ENCODE measurements at places on chromosomes 13 and 19.

DNA sequence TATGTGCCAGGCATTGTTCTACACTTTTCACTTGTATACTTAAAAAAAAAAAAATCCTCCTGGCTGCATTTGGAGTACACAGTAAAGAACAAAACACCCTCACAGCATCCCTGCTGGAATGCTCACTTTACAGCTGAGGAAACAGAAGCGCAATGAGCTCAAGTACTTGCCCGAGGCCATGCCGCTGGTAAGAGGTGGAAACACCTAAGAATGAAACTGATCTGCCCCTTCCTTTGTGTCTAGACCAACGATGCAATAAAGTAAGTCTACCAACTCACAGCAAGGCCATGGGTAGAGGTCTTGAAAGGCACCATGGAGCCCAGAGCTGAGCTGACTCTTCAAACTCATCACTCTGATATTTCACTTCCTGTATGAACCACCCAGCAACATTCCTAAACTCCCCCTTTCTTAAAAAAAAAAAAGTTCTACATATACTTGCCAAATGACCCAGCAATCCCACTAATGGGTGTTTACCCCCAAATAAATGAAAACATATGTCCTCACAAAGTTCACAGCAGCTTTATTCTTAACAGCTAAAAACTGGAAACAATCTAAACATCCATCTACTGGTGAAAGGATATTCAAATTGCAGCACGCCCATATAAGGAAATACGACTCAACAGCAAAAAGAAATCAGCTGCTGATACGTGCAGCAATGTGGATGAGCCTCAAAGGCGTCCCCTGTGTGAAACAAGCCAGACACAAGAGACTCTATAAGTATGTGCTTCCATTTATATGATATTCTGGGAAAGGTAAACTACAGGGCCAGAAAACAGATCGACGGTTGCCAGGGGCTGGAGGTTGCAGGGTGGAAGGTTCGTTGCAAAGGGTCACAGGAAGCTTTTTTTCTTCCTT, 236.6 kb upstream of the MAB21L1 start:
- no peak for DNase-seq

- no peak for DNase-seq
Measured at GRCh38 chr13:68736961-68737360, 1370.7 kb upstream of the ATXN8OS start.

GRCh38 chr13:41764558-41764957, 196.4 kb downstream of the VWA8 start:
- DNase-seq: no peak

DNA sequence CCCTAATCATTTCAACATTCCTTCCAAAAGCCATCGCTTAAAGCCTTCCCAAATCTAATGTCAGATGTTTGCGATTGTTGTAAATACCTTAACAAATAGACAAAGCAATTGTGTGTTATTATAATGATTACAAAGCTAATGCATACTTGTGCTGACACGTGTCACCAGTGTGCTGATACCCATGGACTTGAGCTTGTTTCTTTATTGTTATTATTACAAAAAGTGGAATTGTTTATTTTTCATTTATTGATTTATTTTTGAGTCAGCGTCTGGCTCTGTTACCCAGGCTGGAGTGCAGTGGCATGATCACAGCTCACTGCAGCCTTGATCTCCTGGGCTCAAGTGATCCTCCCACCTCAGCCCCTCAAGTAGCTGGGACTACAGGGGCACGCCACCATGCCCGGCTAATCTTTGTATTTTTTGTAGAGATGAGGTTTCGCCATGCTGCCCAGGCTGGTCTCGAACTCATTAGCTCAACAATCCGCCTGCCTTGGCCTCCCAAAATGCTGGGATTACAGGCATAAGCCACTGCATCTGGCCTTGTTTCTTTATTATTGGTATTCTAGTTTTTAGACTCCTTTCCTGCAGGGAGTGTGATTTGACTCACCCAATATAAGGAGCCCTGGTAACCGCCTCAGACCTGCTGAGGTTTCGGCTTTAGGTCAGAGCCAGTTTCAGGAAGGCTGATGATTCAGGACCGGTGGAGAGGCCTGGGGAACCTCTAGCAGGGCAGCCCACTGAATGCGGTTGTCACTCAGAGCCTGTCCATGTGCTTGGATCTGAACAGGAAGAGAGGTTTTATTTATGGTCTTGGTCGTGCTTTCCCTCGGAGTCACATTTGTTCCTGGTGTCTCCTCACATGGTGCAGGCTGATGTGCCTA, 2.1 kb upstream of the FBXO17 start:
- no peak for DNase-seq

DNA sequence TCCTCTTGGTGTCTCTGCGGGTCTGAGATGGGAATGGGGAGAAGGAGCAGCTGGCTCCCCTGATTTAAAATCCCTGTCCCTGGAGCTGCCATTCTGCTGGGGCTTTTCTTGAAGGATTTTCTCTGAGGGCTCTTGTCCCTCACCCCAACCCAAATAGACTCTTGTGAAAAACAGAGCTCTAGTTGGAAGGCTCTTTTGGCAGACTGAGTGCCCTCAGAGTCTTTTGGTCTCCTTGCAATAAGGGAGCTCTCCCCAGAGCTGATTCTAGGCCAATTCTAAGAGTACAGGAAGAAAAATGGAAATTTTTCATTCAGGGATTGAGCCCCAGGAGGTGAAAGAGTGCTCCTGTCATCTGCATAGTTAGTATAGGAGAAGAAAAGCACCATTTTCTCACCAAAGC, 238.3 kb downstream of the COG6 start:
- DNase-seq: no peak

- no peak for DNase-seq
Measured at GRCh38 chr19:8462571-8462970, 17.8 kb downstream of the HNRNPM start.

GRCh38 chr19:55099557-55100506, 17.6 kb downstream of the PPP1R12C start:
- no peak for DNase-seq

DNA sequence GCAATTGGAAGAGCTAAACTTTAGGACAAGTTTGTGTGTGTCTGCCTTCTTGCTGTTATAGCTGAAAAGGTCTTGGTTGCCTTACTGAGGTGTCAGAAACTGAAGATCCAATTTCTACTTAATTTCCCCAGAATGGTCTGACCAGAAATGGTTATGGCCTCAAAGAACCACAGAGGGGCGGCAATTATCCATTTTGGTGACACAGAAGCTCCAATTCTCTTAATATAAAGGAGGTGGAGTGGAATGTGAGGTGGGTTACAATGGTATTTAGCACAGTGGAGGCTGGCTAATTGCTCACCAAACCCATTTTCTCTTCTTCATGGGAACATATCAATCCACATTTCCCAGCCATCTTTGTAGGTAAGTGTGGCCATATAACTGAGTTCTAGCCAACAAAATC, 1157.2 kb downstream of the OLFM4 start:
- no peak for DNase-seq

DNA sequence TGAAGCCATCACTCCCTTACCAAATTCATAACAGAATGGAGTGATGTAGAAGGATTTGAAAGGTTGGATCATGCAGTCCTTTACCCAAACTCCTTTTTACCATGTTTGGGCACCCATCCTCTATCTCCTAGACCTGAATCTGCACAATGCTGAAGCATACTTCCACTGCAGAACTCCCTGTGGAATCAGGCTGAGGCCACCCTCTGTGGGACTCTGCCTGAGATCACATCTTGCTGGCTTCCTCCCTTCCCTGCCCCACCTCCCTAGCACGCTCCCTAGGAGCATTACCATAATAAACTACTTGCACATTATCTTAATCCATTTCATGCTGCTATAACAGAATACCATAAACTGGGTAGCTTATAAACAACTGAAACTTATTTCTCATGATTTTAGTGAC, 68.4 kb upstream of the VSTM2B start:
- no peak for DNase-seq

- no peak for DNase-seq
Measured at GRCh38 chr13:23146811-23147625, 33.8 kb upstream of the SGCG start.

GRCh38 chr13:76994281-76994680, 2.4 kb downstream of the CLN5 start:
- no peak for DNase-seq

Measured in NCI-H1048 (cell line).